ENCODE measurements at places on chromosomes 2 and 18.
A peak's percentile ranks its signal among the peaks of the same experiment; 100 is the strongest.

DNA sequence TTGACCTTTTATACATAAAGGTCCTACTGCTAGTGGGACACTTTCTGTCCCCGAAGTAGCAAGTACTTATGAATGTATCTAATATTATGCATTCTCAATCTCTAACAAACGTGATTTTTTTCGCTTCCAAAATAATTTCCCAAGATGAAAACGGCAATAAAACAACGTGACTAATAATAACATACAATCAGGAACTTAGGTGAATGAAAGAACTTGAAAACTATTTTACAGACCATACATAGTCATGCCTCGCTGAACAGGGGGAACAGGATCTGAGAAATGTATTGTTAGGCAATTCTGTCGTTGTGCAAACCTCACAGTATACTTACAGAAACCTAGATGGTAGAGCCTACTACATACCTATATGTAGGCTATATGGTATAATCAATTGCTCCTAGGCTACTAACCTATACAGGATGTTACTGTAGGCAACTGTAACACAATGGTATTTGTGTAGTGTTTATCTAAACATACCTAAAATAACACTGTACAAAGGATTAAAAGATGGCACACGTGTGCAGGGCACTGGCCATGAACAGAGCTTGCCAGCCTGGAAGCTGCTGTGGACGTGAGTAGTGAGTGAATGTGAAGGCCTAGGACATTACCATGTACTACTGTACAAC is 2.5 kb downstream of the RTN4 start:
- peak; percentile 83 for DNase-seq

GRCh38 chr2:53559302-53559966 is 208.2 kb upstream of the CHAC2 start:
- DNase-seq, result no peak

DNA sequence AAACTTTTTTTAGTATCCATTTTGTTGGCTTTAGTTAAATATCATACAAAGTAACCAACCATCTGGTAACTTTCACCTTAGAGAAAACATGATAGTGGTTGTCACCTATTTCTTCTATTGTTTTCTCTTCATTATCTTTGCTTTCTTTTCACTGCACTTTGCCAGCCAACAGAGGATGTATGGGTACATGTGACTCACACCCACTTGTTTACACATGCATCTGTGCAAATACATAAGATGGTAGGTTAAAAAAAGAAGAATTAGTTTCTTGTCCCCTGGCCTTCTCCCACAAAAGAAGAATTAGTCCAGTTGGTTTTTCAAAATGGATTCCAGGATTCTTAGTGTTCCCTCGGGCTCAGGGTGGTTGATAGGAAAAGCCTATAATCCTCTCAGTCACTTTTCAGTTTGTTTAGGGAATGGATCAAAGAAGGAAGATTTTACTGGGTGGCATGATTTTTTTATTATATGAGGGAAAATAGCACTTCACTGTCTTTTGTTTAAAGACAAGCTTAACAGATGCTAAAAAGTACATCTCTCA is 46.6 kb downstream of the CDK15 start:
- no peak for DNase-seq

GRCh38 chr18:49055754-49056172 is 105.0 kb upstream of the SMAD7 start:
- DNase-seq, result peak; percentile 97

- no peak for DNase-seq
Measured at GRCh38 chr2:21356857-21357255, 233.1 kb downstream of the TDRD15 start.

GRCh38 chr18:35432565-35433001 is 55.4 kb upstream of the ZNF396 start:
- no peak for DNase-seq

GRCh38 chr18:75100832-75101630 is 107.9 kb downstream of the PTGR3 start:
- DNase-seq, result no peak

- DNase-seq, result no peak
Measured at GRCh38 chr2:236177604-236177966, 9.4 kb upstream of the GBX2 start.
